NCI-H187 (cell line): ENCODE measurements at places on chromosomes 4 and X.

GRCh38 chr4:80138551-80139538 is 58.5 kb upstream of the PRDM8 start:
- no peak for DNase-seq

GRCh38 chrX:49915361-49916222 is 6.8 kb upstream of the CLCN5 start:
- DNase-seq, result peak; percentile 8

GRCh38 chr4:110915301-110915700 is 292.4 kb upstream of the PITX2 start:
- DNase-seq, result no peak

GRCh38 chrX:17817251-17817650 is 43.8 kb downstream of the RAI2 start:
- no peak for DNase-seq

- no peak for DNase-seq
These were observed 78.9 kb downstream of the SLC10A7 start for GRCh38 chr4:146442801-146443200.

GRCh38 chrX:130299279-130300009 is 30.7 kb upstream of the ZNF280C start:
- no peak for DNase-seq

DNA sequence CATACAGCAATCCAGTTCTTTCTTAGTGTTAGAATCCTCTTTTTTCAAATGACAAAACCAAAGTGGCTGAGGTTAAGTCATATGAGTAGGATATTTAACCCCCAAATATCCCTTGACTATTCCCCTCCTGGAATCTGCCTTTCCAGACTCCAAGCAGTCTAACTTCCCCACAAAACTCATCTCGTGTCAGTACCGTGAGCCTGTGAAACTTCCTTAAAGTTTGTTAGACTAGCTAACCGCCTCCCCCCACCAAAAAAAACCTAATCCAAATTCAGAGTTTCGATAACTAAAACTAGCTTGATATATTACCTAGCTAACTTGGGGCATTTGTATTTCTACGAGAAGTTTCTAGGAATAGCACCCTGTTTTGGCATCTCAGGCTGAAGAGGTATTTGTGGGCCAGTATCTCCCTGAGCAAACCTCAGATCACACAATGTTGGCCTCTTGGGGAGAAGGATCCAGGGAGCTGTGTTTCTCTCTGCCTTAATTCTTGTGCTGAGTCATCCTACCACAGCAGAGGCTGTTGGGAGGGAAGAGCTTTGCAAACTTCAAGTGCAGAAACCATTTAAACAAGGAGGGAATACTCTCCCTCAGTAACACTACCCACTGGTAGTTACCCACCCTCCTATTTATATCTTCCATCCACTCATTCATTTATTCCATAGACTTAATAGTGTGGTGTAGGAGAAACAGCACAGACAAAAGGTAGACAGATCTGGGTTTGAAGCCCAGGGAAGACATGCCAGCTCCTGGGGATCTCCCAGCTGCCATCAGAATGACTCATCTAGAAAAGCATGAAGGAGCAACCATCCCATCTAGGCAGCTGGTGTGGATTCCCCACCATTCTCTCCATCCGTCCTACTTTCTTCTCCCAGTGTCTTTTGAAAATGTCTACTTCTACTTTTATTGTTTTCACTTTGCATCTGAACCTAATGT is 39.3 kb upstream of the TXK start:
- no peak for DNase-seq

DNA sequence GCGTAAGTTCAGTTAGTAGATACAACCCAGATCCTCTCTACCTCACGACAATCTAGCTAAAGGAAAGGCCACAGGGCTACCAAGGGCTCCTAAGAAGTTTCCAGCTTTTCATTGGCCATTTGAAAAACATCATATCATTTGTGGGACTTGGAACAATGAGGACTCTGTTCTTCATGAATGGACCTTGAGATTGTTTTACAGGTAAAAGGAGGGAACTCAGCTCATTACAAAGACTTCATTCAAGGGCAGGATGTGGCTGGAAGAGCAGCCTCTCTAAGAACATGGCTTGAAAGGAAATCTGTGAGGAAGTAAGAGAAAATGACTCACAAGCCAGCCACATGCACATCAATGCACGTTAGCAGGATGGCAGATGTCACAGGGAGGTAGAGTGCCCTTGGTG is 105.9 kb upstream of the SLC7A11 start:
- no peak for DNase-seq

- no peak for DNase-seq
These were observed 159.3 kb downstream of the PTCHD1 start for GRCh38 chrX:23493941-23494374.

GRCh38 chrX:84259868-84260267 is 71.9 kb upstream of the RPS6KA6 start:
- no peak for DNase-seq
